ENCODE measurements at places on chromosomes 12 and 14. TPM values are rescaled to one million over a fixed set of nuclear protein-coding genes. Genes with fewer than 3 reads are reported as not detected.

SLC25A3 gene
- total RNA-seq = 310 TPM

STYK1 gene
- 2.4 TPM for total RNA-seq

DBX2 gene
- 6.3 TPM for total RNA-seq

MUCL1 gene
- not detected for total RNA-seq

EID3 gene
- total RNA-seq = 22.6 TPM

CNTN1 gene
- 88.6 TPM for total RNA-seq

OXA1L gene
- total RNA-seq = 20.7 TPM

KLHDC2 gene
- 53.2 TPM for total RNA-seq

DNA sequence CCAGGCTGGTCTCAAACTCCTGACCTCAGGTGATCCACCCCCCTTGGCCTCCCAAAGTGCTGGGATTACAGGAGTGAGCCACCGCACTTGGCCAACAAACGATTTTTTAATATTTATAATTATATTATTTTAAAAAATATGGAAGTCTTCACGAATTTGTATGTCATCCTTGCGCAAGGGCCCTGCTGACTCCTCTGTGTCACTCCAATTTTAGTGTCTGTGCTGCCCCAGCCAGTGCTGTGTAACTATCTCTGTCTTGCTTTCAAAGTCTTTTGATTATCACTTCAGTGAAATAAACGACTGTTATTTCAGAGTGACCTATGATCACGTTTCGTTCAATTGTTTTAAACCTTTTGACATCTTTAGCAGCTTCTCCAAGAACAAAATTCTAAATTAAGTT lies 13.1 kb upstream of the MMP17 start:
- DNase-seq = no peak

GRCh38 chr12:14993537-14994266 lies 20.9 kb downstream of the PDE6H start:
- no peak for DNase-seq

DNA sequence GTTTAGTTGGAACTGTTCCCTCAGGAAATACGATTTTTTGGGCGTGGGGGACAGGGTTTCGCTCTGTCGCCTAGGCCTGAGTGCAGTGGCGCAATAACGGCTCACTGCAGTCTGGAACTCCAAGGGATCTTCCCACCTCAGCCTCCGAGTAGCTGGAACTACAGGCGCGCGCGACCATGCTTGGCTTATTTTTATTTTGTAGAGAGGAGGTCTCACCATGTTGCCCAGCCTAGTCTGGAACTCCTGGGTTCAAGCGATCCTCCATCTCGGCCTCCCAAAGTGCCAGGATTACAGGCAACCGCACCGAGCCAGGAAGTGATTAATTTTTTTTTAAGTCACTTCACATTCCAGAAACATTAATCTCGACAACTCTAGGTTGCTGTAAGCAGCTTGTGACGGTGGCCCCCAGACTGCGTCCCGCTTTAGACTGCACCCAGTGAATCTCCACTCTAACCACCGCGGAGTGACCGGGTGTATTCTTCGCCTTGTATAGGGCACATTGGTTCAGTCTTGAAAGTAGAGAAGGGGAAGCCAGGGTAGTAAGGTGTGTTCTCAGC lies 830 bp upstream of the MIS18BP1 start:
- DNase-seq = no peak

DNA sequence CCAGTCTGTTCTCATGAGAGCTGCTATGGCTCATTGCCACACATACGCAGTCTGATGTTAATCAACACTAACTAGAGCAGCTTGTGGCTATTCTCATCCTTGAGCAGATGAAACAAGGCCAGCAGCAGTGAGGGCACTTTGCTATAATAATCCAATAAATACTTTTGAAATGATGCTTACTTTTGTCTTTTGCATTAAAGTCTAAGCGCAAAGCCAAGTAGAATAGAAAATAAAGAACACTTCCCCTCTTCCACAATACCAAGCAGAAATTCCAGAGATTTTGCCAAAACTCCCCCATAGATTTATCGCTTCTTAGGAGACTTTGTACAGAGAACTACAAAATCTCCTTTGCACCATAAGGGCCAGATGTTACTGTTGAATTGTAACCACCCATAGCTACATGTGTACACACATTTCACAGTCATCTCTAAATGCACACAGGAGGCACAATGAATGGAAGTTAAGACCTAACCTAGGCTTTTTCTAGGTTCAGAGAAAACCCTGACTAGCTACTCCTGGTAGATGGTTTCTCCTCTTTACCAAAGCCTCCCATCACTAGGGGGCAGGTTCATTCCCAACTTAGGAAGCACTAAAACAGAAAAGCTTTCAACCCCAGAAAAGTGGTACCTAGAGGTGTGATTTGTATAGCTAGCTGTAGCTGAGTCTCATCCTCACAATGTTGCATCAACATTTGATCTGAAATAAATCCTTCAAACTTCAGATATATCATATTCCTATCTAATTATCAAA lies 119.3 kb downstream of the HMGA2 start:
- no peak for DNase-seq

DNA sequence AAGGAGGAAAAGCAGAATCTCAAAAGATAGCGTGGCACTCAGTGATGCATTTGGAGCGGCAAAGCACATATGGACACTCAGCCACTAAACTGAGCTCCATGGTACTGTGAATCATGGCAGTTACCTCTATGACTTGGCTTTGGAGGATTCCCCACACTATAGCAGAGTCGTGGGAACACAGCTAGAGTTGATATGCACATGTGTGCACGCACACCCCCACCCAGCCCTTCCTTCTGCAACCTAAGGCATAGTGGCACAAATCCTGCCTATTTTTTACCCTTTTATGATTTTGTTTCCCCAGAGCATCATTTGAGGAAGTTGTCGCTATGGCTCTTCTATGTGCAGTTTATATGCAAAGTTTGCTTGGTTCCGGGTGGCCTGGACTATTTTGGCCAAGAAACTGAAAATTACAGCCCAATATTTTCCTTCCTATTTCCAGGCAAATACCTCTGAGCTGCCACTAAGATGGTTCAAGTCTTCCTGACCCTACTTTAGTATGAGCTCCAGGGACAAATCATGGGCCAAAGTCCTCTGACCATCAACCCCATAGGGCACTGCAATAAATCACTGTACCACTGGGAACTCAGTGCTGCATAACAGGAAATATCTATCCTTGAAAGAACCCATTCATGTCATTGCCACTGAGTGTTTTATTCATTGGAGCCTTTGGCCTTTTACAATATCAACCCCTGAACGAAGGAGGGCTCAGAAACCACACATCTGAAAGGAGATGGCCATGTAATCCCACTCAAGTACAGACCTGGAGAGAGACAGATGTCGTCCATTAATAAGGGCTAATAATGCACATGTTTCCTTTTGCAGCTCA lies 177.5 kb downstream of the EGLN3 start:
- no peak for DNase-seq

DNA sequence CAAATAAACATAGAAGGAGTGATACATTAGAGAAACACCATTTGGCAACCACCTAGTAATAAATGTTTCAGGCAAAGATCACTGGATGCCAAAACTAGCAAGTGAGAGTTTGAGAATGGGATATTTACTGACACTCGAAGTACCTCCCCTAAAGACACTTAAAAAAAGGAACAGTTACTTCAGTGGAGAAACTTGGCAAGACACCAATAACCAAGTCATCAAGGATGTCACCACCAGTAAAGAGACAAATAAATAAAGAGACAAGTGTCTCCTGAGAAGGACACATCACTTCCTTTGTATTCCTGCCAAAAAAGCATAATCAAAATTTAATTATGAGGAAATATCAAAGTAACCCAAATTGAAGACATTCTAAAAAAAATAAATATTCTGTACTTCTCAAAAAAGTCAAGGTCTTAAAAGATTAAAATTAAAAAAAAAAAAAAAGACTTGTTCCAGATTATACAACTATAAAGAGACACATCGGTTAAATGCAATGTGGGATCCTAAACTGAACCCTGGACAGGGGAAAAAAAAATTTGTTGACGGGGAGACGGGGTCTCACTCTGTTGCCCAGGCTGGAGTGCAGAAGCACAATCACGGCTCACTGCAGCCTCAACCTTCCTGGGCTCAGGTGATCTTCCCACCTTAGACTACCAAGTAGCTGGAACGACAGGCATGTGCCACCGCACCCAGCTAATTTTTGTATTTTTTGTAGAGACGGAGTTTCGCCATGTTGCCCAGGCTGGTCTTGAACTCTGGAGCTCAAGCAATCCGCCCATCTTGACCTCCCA lies 26.4 kb downstream of the TM7SF3 start:
- DNase-seq = no peak

GRCh38 chr12:106643000-106643399 lies 60.2 kb downstream of the RFX4 start:
- no peak for DNase-seq

DNA sequence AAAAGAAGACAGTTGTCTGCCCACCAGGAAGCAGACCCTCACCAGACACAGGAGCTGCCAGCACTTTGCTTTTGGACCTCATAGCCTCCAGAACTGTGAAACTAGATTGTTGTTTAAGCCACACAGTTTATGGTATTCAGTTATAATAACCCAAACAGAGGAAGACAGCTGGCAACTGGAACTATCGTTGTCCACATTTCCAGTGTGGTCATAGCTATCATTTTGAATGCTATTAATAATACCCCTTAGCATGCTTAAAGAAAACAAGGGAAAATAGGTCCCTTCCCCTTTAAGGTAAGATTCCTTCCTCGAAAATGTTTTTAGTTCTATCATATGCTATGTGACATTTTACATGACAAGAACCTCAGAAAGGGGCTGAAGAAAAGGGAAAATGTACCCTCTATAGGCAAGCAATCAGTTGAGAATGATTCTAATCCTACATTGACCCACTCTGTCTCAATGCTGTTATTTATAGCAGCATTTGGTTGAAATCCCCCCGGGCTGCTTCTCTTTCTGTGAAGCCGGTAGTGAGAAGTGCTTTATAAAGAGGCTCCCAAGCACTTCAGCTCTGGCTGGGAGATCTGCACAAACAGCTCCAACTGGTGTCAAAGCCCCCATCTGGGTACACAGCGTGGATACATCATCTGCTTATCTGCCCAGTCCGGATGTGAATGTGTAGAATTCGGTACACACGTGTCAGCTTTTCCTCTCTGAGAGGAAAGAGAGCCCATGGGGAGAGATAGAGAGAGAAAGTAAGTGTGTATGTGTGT lies 221.2 kb upstream of the FLRT2 start:
- peak; percentile 44 for DNase-seq

DNA sequence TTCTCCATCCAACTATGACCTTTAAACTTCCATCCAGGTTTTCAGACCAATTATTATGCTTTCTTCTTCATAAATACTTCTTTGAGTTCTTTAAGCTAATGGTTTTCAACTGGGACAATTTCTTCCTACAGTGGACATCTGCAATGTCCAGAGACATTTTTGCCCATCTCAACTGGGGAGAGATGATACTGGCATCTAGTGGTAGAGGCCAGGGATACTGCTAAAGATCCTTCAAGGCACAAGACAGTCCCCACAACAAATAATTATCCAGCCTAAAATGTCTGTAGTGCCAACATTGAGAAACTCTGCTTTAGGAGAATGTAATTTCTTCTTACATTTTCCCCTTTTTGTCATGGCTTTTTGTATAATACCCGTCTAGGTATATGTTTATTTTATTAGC lies 10.6 kb downstream of the TRHDE start:
- DNase-seq = peak; percentile 27

DNA sequence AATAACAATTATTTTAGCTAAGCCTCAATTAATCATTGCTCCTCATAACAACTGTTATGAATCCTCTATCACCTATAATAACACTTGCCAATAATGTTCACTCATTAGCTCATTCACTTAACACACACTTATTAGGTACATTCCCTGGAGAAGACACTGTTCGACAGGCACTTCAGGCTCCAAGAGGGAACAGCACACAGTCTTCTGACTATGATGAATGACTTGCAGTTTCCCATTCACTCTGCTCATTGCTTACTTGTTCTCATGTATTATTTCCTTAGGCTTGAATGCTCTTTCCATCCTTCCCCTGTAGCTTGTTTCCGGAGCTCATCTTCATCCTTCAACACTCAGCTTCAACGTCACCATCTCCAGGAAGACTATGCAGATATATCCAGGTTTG lies 437.3 kb downstream of the TMEM132D start:
- no peak for DNase-seq

Measured in umbilical cord (tissue), 2 donors.